ENCODE measurements at places on chromosomes 1 and 21.

- no peak for DNase-seq
Measured at GRCh38 chr1:5828308-5828935, 163.8 kb downstream of the NPHP4 start.

DNA sequence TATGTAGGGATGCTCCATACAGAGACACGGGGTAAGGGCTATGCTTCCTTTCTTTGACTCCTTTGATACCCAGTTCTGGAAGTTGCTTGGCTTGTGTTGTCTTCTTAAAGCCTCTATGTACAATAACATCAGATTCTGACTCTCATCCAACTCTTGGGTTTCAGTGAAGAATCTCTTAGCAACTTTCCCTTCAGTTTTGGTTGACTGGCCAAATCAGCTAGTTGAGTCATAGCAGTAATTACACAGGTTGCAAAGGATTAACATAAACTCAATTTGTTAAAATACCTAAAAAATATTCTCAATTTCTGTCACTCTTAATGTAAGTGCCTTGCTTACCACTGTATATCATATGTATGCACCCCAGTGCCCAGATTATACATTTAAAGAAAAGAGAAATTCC, 9.2 kb downstream of the CD1E start:
- no peak for DNase-seq

- DNase-seq = peak; percentile 84
Measured at GRCh38 chr1:113978863-113979702, at the start of gene OLFML3. TSS of gene OLFML3 (plus strand) at chr1:113979474. CDS start at chr1:113979517, 43 bp downstream.

- no peak for DNase-seq
Measured at GRCh38 chr1:100222428-100222827, 27.2 kb downstream of the DBT start.

DNA sequence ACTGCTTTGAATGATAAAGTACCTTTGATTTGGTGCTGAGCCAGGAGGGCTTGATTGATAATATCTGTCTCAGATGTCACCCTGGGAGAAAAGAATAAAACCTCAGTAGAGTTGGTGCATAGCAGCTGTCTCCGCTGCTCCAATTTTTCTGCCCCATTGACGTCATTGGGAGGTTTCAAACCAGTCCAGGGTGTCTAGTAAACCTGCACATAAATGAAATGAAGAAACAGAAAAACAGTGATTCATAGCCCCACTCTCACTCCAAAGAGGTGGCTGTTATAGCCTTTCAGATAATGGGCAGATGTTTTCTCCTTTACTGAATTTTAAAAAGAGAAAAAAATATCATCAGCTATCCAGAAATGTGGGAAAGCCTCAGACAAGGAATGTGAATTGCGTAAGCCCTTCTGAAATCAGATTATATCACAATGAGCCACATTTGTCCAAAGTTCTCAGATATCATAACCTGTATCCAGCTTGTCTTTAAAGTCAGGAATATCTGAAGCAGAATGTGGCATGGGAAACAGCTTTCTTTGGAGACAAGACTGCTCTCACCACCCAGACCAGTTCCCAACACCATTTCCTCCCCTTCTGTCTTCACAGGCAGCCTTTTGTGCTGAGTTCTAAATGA, 351.3 kb upstream of the SGIP1 start:
- DNase-seq = peak; percentile 52

- DNase-seq = no peak
Measured at GRCh38 chr1:33762109-33762830, 101.6 kb upstream of the HMGB4 start.

DNA sequence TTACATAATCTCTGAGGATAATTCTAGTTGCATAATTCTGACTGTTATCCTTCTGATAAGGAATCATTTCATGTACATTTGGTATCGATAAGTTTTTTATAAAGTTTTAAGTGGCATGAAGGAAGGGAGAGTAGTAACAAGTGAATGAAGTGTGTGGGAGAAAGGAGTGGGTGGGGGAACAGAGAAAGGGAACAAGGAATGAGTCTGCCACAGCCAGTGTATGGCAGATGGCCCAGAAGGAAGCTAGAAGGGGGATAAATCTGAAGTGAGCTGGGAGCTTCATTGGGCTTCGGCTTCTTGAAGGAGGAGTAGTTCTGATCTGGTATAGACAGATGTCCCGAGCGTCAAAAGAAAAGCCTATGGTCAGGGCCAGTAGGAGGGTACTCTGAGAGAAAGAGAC, 18.6 kb downstream of the ZBTB40 start:
- DNase-seq = no peak

DNA sequence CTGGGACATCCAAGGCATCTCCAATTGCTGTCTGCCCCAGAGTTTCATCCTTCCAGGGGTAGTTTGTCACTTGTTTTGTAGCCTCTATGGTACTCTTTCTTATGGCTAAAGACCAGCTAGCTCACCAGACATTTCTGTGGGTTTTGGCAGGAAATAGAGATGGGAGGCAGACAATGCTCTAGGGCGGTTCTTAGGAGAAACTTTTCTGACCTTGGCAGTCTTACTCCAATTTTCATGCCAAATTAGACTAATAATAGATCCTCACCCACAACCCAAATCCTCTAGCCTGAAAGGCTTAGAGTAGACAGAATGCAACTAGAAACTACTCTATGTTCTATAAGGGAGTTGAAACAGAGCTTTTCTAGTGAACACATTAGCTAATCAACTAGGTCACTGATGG, 69.8 kb downstream of the LRIG2 start:
- no peak for DNase-seq

GRCh38 chr1:204927673-204928641, 57.3 kb downstream of the NFASC start:
- no peak for DNase-seq

- no peak for DNase-seq
Measured at GRCh38 chr1:40432644-40433390, 17.5 kb upstream of the ZFP69B start.

GRCh38 chr1:19922015-19922688, 1.3 kb downstream of the PLA2G2E start:
- no peak for DNase-seq

- no peak for DNase-seq
Measured at GRCh38 chr1:4256351-4256750, 356.3 kb upstream of the C1orf174 start.

DNA sequence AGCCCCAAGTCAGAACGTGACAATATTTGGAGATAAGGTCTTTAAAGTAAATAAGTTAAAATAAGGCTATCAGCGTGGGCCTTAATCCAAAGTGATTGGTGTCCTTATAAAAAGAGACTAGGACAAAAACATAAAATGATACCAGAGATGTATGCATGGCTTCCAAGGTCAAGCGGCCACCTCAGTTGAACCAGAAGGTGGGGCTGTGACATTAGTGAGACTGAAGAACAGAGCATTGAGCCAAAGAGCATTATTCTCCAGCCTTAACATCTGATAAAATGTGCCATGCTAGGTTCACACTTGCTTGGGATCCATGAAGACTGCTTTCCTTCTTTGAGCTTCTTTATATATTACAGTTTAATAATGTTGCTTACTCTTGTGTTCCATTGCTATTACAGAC, 554.6 kb downstream of the PLA2G4A start:
- DNase-seq = no peak

- no peak for DNase-seq
Measured at GRCh38 chr1:226627924-226628611, 79.5 kb downstream of the STUM start.

DNA sequence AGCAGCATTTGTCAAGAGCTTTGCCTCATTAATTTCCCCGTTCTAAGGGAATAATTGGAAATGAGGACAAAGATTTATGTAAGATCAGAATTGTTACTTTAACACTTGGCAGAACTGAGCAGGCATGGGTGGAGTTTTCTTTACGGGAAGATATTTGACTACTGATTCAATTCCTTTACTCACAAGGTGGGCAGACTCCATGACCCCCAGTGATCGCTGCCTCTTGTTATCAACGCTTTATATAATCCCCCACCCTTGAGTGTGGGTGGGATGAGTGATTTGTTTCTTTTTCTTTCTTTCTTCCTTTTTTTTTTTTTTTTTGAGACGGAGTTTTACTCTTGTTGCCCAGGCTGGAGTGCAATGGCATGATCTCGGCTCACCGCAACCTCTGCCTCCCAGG, 65.3 kb upstream of the TENT5B start:
- DNase-seq = no peak

DNA sequence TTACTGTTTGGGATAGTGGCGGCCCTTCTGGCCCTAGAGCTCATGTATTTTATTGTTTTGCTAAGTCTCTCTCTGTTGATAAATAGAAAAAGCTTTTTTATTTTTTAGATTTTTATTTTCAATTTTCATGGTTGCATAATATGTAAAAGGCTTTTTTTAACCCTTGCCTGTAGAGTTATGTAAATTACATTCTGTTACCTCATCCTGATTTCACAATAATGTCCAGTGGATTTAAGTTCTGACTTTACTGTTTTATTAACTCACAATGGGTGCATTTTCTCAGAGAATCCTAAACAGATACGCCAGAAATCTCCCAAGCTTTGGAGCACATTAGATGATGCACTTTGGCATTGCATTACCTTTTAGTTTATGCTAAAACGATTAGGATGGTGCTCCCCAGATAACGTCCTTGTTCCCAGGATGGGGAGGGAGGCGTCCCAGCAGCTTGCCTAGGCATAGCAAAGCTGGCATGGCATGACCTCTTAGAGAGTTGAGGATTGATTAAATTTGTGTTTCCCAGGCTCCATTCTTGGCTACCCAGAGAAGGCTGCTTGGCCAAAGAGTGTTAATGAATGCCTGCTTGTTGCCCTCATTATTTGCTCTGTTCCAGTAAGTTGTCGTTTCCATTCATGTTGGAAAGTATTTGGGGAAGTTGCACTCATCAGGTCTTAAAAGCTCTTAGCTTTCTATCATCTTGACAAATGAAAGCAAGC, 17.1 kb downstream of the UTP25 start:
- no peak for DNase-seq

DNA sequence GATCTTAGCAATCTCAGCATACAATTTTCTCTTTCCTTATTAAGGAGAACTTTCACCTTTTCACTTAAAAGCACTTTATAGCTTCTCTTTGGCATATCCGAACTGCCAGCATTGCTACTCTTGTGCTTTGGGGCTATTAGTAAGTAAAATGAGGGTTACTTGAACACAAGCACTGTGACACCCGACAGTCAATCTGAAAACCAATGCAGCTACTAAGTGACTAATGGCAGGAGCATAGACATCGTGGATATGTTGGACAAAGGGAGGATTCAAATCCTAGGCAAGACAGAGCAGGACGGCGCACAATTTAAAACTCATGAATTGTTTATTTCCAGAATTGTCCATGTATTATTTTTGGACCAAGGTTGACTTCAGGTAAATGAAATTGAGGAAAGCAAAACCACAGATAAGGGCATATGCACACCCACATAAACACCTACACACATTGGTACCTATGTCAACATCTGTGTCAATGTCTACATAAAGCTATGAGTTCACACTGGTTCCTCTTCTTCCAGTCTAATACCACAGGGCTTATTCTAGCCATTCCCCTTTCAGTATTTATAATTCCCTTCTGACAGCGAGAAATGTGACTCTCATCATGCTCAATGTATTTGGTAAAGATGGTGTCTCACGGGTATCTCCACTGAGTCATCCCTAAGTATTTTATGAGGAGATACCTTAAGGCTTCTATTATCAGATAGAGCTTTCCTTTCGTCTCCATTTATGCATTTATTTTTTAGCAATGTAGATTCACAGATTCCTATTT, 75.3 kb upstream of the RALGPS2 start:
- no peak for DNase-seq

GRCh38 chr1:71565262-71565661, 484.4 kb upstream of the ZRANB2 start:
- no peak for DNase-seq

- no peak for DNase-seq
Measured at GRCh38 chr1:226428791-226429461, 21.0 kb upstream of the PARP1 start.

DNA sequence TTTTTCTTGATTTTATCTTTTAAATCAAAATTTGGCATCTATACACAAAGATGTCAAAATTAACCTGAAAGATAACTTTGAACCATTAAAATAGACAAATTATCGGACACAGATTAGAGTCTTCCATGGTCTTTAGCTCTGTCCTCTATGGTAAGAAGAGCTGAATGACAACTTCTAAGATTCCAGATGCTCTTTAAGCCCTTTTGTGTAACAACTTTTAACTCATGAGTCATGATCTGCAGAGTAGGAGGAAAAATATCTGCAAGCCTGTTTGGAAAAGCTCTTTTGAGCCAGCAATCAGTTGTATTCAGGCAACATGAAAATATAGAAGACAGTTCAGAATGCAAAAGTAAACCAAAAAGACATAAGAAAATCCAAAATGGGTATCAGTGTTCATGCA, 37.8 kb downstream of the TTC13 start:
- DNase-seq = no peak

DNA sequence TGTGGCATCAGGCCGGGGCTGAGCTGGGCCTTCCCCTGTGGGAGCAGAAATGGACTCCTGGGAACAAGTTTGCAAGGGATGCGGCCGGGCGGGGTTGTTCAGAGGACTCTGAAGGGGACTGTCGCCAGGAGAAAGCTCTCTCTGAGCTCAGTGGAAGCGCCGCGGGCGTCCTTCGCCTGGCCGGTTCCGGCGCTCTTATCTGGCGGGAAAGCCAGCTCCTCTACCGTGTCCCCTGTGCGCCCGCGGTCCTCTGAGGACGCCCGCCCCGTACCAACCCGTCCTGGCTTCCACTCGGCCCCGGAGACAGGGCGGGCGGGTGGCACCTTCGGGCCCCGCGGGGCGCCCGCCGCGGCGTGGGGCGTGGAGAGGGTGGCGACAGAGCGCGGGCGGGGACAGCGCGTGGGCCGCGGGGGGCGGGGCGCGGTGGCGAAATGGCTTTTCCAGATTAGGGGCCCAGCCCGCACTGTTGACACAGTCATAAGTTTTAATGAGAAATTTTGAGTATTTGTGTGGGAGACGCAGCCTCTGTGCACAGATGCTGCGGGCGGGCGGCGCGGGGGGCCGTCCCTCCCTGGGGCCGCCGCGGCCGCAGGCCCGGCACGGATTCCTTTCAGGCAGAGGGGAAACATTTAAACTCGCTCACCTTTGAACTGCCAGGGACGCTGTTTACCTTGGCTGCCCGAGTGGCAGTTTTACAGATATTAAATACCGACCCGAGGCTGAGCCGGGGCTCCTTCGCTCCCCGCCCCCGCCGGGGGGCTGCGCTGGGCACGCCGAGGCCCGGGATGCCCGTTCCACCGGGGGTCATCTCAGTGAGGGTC, 70.2 kb downstream of the FOXD2 start:
- DNase-seq = no peak

GRCh38 chr1:41537788-41538351, 53.4 kb upstream of the EDN2 start:
- no peak for DNase-seq

- DNase-seq = no peak
Measured at GRCh38 chr1:48688102-48688760, 88.5 kb downstream of the BEND5 start.

All from HS-27A (cell line).